ENCODE measurements at places on chromosomes 2 and 18.

DNA sequence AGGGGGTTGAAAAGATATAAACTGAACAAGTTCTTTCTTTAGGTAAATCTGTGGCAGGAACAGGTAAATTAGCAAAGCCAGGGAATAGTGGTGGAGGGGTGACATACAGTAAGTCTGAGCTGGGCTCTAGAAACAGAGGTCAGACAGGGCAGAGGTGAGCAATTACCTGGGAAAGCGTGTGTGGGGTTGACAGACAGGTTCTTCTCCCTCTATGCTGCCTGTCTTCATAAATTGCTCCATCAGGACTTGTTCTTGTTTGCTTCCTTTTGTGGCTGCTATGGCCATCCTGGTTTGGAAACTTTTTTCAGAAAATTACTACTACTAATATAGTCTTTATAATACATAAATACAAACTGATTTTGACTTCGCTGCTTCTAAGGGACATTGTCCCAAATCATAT, 3.4 kb upstream of the ANKRD12 start:
- DNase-seq, result no peak

DNA sequence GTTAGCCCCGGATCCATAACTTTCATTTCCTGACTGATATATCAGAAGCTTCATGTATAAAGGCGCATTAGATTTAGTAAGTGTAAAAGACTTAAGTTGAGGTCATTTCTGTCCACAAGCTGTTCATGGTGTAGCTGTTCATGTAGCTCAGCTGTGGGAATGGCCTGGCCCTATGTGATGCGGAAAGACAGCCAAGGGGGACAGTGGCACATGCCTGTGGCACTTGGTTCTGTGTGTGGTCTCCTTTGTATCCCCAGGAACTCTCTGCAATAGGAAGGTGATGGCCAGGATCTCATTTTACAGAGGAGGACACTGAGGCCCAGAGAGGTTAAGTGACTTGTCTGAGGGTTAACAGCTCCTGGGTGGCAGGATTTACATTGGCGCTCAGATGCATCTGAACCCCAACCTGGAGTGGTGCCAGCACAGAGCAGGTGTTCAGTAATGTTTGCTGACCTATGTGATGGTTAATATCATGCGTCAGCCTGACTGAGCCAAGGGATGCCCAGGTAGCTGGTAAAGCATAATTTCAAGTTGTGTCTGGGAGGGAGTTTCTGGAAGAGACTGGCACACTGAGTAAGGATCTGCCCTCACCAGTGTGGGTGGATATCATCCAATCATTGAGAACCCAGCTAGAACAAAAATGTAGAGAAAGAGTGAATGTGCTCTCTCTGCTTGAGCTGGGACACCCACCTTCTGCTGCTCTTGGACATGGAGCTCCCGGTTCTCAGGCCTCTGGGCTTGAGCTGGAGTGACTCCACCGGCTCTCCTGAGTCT, 25.4 kb downstream of the HPCAL1 start:
- no peak for DNase-seq

DNA sequence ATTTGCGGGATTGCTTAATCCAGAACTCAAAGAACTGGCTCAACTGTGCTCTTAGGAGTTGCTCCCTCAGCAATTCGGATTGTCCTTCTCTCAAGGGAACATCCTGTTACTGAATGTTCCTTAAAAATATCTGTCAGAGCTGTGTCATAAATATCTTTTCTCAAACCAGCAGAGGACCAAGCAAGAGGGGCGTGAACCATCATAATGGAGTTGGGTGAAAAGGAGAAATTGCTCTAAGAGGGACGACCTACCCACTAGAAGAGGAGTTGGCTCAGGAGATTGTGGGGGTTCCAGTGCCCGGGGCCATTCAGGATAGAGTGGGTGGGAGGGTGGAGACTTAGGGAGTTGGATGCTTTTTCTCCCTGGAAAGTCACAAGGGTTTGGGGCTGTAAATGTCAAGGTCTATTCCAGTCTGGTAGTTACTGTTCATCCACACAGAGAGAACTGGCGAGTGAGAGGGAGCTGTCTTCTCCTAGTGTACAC, 59.5 kb downstream of the MERTK start:
- DNase-seq, result no peak

DNA sequence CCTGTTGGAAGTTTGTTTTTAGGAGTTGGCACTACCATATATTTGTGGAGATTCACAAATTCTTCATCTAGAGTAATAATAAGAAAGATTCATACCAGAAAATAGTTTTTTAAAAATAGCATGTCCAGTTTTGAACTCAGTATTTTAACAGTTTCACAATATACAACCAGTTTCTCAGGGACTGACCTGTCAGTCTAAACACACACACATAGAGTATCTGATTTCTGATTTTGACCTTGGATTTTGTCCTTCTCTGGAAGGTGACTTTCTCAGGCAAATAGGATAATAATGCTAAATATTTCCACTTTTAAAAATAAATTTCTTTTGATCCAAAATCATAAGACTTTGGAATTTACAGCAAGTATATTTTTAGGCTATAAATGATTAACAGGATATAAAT, 32.0 kb downstream of the MFSD6 start:
- no peak for DNase-seq

DNA sequence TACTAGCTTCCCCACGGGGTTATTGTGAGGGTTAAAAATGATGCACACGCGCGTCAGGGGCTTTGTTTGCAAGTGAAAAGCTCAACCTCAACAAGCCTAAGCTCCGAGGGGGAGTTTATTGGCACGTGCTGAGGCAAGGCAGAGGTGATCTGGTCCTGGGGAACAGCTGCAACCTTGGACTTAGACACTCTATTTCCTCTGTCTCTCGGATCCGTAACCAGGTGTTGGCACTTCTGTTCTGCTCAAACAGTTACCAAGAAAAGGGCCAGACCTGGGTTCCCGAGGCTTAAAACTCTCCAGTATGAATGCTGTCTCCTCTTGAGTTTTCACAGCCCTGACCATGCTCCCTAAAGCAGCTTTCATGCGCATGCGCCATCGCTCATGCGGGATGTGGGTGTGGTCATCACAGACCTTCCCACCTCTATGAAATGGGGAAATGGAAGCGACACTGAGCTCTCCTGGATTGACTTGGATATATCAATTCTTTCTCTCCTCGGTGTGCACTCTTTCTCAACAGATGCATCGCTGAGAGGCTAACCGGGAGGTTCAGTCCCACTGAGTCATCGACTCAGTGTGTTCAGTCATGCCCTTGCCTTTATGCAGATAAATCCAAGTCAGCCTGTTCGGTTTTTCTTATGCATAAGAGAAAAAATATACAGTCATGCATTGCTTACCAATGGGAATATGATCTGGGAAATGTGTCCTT, 19.9 kb upstream of the RAB31 start:
- peak; percentile 43 for DNase-seq

GRCh38 chr2:188512456-188512855, 220.8 kb downstream of the GULP1 start:
- DNase-seq, result peak; percentile 51

- no peak for DNase-seq
These were observed 1082.0 kb downstream of the DSC3 start for GRCh38 chr18:29960539-29960938.

GRCh38 chr2:121662656-121663055, 13.4 kb upstream of the CLASP1 start:
- no peak for DNase-seq

DNA sequence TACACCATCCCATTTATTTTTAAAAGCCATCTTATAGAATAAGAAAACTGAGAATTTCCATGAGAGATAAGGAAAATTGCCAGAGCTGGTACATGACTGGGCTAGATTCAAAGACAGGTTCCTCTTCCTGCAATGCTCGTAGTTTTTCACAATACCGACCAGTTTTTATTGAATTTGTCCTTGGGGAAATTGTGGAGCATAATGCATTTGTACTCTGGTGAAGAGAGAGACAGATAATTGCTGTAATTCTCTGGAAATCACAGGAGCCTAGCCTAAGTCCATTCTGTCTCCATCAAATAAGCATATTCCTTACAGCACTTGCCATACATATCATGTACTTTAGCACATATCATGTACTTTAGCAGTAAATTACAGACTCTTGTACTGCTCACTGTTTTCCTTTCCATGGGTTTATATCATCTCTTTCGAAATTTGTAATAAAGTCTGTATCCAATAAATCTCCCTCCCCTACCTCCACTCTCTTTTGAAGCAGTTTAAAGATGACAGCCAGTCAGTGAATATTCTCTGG, 355.2 kb downstream of the CNTNAP5 start:
- no peak for DNase-seq

DNA sequence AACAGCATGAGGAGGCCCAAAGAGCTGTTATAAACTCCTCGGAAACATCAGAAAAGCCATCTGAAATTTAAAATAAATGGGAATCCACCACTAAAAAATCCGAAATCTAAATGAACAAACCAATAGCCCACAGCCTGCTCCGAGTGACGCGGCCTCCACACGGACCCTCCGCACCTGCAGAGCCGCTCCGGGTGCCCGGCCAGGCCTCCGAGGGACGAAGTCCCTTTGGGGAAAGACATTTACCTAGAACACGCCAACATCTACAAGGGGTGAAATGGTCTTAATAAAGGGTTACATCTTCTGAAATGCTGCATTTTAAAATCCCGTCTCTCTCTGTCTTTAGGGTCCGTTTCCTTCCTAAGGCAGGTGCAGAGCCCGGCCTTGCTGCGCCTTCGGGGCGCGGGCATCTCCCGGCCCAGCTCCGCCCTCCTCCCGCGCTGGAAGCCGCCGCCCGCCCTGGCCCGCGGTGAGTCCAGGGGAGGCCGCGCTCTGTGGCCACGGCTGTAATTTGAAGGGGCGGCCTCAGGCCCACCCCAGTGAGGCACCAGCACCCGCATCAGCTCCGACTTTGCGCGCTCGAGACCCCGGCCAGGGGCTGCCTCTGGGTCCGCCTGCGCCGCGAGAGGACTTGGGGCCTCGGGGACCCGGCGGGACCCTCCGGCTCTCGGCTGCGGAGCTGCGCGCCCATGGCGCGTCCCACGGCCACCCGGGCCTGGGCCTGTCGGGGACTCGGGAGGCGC, 42.3 kb upstream of the CTDP1 start:
- no peak for DNase-seq

DNA sequence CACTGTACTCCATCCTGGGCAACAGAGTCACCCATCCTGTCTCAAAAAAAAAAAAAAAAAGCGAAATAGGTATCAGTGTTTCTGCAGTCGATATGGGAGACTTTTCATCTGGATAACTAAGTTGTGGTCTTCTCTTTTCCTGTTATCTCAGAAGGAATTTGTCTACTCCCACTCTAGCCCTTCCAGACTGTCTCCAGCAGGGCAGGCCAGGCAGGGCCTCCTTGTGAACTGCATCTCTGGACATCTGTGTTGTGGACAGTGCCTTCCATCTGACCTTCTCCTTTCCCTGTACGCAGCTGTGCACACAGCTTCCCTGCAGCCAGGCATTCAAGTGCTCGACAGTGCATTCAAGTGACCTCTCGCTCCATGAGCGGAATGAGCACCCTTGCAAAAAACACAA, 110.2 kb downstream of the CABLES1 start:
- no peak for DNase-seq

GRCh38 chr2:61006486-61007105, 10.9 kb upstream of the PEX13 start:
- DNase-seq, result no peak

- DNase-seq, result peak; percentile 14
These were observed 168.7 kb downstream of the KCNS3 start for GRCh38 chr2:18047213-18047611.

DNA sequence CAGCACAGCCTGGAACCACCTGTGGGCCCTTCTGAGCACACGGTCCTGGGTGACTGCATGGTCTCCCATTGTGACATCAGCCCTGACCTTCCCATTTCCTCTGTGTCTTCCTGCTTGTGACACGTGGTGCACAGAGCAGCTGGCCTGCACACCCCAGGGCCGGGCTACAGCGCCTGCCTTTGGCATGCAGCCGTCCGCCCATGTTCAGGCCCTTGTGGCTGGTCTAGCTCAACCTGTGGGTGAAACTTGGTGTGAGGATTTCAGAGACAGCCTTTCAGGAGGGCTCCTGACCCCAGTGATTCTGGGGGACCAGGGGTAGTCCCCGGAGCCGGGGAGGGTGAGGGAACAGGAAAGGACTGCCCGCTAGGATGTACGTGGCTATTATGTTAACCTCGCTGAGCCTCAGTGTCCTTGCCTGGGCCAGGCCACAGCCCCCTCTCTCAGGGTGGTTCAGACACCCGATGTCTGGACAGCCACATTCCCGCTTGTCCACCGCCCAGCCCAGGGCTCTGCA, 284.8 kb upstream of the HS6ST1 start:
- DNase-seq, result no peak

DNA sequence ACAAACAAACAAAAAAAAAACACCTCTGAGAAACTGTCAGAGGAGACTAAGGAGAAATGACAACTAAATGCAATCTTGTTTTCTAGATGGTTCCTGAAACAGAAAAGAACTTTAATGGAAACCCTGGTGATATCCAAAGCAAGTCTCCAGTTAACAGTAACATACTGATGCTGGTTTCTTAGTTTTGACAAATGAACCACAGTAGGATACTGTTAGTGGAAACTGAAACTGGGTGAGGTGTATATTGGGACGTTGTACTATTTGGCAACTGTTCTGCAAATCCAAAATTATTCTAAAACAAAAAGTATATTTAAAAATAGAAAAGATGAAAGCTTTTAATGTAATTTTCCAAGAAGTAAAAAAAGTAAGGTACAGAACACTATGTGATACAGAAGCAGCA, 11.4 kb downstream of the SESTD1 start:
- no peak for DNase-seq

GRCh38 chr2:16386431-16386830, 279.2 kb downstream of the CYRIA start:
- DNase-seq, result no peak

GRCh38 chr18:50842846-50843245, 23.0 kb upstream of the MRO start:
- DNase-seq, result no peak

DNA sequence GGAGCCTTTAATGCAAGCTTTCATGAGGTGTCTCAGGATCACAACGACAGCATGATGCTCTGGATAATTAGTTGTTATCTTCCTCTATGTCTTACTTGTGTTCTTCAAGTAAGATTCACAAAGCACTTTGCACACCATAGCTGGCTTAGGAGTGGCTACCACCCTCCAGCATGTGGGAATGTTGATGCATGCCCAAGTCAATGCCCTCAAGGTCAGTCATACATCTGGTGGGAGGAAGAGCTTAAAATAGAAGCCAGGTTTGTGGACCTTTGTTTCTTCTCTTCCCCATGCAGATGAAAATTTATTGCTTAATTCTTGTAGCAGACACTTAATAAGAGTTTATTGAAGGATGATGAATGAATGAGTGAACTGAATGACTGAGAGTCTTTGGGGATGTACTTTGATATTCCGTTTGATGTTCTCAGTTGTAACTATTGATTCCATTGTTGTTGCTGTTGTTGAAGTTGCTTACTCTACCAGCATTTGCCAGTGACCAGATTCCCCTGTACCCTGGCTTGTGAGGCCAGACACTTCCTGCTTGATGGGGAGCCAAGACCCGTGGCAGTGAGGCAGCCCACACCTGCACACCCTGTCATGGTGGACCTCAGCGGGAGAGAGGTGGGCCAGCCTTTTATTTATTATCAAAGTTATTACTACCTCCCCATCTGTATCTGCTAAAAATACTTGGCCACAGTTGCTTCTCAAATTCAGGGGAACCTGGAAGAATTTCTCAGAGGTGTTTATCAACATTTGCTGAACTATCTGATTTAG, 137.8 kb downstream of the LAMA3 start:
- DNase-seq, result no peak
